ELF-1 (cell line): ENCODE measurements at places on chromosomes 11 and 22.

DNA sequence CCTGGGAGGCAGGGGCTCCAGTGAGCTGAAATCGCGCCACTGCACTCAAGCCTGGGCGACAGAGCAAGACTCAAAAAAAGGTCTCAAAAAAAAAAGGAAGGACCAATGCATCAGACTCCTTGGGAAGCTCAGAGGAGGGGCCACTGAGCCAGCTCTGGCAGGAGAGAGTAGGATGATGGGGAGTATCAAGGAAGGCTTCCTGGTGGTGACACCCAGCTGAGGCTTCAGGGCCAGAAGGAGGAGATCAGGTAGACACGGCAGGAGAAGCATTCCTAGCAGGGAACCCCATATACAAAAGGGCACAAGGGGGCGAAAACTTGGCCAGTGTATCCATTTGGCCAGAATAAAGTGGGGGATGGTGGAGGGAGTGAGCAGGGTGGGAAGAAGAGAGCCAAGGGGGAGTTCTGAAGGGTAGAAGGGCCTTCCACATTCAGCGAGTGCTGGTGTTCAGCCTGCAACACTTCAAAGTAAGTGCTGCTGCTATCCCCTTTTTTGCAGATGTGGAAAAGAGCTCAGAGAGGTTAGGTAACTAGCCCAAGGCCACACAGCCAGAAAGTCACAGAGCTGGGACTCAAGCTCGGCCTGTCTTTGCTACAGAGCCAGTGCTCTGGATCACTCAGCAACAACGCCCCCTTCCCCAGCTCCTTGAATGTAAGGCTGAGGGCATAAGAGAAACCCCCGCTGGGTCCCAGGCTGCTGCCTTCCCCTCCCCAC, 5.3 kb upstream of the RHOD start:
- DNase-seq, result no peak

GRCh38 chr11:35488117-35488516, 37.3 kb downstream of the PAMR1 start:
- no peak for DNase-seq

- no peak for DNase-seq
Observed at GRCh38 chr11:15195454-15196200, 80.9 kb downstream of the INSC start.

DNA sequence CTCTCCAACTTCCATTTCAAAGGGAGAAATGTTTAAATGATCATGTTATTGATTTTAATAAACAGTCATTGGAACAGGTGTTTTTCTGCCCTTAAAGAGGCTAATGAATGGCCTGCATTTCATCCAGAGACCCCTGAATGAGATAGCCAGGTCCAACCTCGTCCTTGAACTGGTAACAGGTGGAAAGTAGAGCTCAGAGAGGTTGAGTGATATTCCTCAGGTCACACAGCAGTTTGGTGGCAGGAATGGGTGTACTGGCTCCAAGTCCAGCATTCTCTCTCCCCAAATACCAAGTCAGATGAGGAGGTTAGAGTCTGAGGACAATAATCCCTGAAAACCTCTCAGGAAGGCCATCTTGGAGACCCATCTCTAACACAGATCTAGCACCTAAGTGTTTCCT, 81.7 kb upstream of the ANO1 start:
- DNase-seq, result no peak

DNA sequence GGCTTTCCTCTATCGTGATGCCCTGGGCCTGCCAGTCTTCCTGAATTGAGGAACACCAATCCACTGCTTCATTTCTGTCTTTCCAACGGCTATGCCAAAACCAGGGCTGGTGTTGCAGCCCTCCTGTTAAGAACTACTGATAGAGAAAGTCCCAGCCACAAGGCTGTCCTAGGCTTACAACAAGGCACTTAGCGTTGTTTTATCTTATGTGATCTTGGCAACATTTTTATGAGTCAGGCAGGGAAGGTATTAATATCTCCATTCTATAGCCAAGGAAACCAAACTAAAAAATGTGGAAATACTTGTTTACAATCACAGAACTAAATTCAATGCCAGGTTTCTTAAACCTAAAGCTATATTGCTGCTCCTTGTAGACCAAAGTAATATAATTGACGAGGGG, 89.9 kb upstream of the AMOTL1 start:
- no peak for DNase-seq

- no peak for DNase-seq
Observed at GRCh38 chr11:44430140-44430539, 120.2 kb upstream of the ALX4 start.

- DNase-seq, result no peak
Observed at GRCh38 chr22:21942407-21943343, 10.0 kb downstream of the PPM1F start.

- no peak for DNase-seq
Observed at GRCh38 chr11:39374963-39375698, 2084.3 kb downstream of the LRRC4C start.

- no peak for DNase-seq
Observed at GRCh38 chr11:24134879-24135589, 361.8 kb upstream of the LUZP2 start.

DNA sequence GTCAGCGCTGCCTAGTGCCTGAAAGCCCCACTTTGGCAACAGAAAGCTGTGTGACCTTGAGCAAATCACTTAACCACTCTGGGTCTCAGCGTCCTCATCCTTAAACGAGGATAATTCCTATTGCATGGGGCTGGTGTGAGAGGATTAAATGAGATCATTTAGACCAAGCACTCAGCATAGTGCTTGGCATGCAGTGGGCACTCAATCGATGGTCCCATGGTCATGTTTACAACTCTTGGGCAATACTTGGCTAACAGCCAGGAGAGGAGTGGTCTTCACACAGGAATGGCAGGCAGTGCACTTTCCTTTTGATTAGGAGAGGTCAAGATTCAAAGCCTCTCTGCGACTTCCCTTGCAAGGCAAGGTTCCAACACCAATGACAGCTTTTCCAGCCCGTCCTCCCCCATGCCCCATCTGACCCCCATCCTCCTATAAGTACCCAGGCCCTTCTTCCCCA, 14.1 kb downstream of the TNKS1BP1 start:
- no peak for DNase-seq
